ENCODE measurements at places on chromosomes 4 and X. TPM values are rescaled to one million over a fixed set of nuclear protein-coding genes. Genes with fewer than 3 reads are reported as not detected.

The STPG2 gene
- 0.09 TPM for total RNA-seq

The TNIP2 gene
- total RNA-seq = 88.4 TPM

The CSAG3 gene
- not detected for total RNA-seq

The ADH1B gene
- 0.47 TPM for total RNA-seq

The CABS1 gene
- total RNA-seq = not detected

The LAMP2 gene
- 80.4 TPM for total RNA-seq

The SLAIN2 gene
- total RNA-seq = 12.9 TPM

The USP17L13 gene
- total RNA-seq = not detected

The MAGEE2 gene
- not detected for total RNA-seq

The UGT2A1 gene
- total RNA-seq = 0.27 TPM

The ATP1B4 gene
- total RNA-seq = not detected
